ENCODE measurements at places on chromosomes 12 and 14. TPM values are rescaled to one million over a fixed set of nuclear protein-coding genes. Genes with fewer than 3 reads are reported as not detected.

CCDC177 gene
- polyA plus RNA-seq, result not detected

CCDC196 gene
- not detected for polyA plus RNA-seq

OVCH1 gene
- polyA plus RNA-seq, result not detected

ARG2 gene
- 0.36 TPM for polyA plus RNA-seq

TSPAN11 gene
- not detected for polyA plus RNA-seq

SERPINA4 gene
- not detected for polyA plus RNA-seq

CAPZA3 gene
- polyA plus RNA-seq, result not detected

ARHGAP5 gene
- 26.6 TPM for polyA plus RNA-seq

CATSPERB gene
- polyA plus RNA-seq, result 0.64 TPM

KSR2 gene
- not detected for polyA plus RNA-seq

DNA sequence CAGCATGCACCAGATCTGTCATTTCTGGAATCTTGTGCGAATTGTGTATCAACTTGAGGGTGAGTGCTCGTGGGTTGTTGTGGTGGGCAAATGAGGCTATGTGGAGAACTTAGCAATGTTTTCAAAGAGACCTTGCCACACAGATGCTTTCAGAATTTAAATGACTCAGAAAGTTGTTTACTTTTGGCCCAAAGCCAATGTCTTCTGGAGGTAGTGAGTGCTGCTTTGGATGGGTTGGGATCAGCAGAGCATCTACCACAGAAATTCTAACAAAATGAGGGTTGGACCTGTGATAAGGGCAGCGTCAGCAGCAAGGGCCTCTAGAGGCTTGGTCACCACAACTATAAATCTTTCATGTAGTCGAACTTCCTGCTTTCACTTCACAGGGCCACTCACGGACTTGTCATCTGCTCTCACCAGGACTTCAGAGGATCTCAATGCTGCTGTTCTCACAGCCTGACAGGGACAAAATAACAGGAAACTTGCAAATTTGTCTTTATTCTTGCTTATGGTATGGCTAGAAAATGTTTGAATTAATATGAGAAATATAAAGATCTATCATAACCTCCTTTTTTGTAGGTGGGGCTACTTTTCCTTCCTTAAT lies 111.4 kb downstream of the DACT1 start:
- DNase-seq, result no peak

DNA sequence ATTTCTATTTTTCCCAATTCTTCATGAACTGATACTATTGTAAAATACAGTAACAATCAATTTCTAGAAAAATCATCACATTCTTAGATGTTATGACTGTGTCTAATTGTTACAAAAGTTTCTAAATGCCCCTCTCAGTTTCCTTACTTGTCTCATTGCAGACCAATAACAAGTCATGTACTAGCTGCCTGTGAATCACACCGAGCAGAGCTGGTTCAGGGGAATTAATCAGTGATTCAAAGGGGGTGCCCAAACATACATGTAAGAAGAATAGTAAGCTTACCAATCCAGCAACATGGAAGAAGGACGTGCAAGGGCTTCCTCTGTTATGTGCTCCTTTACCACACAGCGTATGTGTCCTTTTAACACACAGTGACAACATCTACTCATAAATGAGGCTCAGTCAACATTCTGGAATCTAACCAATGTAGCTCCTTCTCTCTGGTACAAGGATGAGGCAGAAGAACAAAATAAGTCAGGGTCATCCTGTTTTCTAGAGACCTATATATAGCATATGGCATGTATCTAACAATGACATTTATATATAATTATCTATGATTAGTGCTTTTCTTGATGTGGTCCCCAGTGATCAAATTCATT lies 126.4 kb downstream of the SCN8A start:
- DNase-seq, result no peak

GRCh38 chr12:130879781-130880389 lies 8.0 kb downstream of the RAN start:
- no peak for DNase-seq

- DNase-seq, result no peak
Observed at GRCh38 chr14:51784466-51784865, 75.9 kb upstream of the GNG2 start.

DNA sequence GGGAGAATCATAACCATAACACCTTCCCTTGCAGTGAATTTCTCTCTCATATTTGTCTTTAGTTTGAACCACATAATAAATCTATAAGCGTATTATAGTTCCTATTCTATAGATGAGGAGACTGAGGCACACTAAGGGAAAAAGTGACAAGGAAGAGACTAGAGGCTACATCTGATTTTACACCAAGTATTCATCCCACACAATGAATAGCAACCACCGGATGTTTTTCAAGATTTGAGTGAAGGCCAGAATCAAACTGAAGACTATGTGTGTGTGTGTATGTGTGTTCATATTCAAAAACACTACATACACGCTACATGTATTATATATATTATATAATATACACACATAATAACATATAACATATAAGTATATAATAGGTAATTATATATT lies 4.7 kb downstream of the ASB2 start:
- no peak for DNase-seq

DNA sequence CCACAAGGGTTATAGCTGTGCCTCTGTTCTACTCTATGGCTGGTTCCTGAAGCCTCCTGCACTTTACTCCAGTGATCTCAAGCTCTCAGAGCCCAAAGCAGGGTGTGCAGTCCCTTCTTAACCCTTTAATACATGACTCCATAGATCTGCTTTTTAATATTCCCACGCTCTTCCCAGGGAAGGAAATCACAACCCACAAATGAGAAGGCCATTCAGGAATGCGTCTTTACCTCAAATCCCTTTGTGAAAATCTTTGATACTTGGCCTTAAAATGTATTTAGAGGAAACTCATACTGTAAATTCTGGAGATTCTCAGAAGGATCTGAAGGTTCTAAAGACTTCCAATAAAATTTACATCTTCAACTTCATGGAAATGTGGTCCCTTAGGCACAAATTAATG lies 17.0 kb downstream of the NID2 start:
- no peak for DNase-seq

DNA sequence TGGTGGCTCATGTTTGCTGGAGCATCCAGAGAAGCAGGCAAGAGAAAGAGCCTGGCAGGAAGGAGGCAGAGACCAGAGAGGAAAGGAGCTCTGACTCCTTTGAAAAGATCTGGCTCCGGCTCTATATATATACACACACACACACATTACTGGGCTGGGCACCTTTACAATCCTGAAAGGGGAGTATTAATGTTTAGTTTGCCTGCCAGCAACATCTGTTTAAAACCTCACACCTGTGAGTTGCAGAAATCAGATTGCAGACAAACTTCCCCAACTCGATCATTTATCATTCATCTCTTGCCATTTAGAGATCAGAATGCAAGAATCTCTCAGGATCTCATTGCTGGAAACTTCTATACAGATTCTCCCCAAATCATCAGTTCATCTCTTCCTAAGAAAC lies at the start of gene KRT77:
TSS of gene KRT77 (minus strand) at position 101 of the 400 bp plus-strand sequence. CDS start at position 11, 90 bp downstream.
- DNase-seq, result no peak

DNA sequence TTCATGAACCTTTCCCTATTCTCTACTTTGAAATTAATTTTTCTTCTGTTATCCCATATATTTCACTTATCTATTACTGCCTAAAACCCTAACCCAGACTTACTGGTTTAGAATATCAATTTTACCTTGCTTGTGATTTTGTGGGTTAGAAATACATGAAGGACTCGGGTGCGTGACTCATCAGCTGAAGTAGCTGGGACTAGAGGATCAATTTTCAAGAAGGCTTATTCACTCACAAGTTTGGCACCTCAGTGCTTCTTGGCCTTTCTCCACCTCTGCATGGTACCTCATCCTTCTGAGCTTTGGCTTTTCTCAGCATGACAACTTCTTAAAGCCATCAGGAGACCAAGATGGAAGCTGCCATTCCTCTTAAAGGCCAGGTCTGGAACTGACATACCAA lies 57.8 kb downstream of the TMEM117 start:
- DNase-seq, result no peak

- no peak for DNase-seq
Observed at GRCh38 chr12:41212625-41213024, 24.5 kb downstream of the PDZRN4 start.

DNA sequence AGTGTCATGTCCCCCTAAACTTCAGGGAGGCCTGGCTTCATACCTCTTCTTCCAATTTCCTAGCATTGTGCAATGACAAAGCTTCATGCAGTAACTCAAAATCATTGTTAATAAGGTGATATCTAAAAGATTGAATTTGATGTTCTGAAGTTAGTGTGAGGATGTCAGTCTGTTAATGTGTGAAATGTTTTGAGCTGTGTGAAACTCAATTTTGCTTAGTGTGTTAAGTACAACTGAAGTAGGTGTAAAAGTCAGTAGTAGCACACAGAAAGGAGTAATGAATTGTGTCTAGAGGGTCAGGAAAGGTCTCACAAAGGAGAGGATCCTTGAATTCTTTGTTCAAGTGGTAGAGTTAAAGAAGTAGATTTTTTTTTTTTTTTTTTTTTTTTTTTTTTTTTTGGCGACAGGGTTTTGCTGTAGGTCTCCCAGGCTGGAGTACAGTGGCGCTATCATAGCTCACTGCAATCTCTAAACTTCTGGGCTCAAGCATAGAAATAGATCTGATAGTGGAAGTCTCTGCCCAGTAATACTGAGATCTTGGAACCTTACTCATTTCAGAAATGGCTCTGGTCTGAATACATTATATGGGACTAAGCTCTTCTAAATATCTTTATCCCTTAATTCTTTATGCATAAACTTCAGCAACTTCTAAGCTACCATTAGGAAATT lies 63.9 kb downstream of the FUT8 start:
- DNase-seq, result no peak
